ENCODE measurements at places on chromosomes 6 and 20.

- DNase-seq, result no peak
These were observed 508.1 kb upstream of the FLRT3 start for GRCh38 chr20:14845199-14846160.

DNA sequence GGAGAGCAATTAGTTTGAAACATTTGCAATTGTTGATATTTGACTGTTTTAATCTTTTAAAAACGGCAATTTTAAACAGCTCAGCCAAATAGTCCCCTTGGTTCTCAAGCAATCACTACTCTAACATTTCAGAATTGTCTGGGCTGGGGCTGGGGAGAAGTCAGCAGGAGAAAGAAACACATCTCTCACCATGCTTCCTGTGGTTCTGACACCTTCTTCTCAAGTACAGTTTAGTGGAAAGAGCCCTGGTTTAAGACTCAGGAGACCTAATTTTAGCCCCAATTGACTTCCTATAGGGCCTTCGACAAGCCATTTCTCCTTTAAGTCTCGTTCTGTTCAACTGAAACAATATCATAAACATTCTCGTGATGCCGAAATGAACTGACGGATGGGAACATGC lies 168.4 kb upstream of the CDYL start:
- DNase-seq, result no peak

DNA sequence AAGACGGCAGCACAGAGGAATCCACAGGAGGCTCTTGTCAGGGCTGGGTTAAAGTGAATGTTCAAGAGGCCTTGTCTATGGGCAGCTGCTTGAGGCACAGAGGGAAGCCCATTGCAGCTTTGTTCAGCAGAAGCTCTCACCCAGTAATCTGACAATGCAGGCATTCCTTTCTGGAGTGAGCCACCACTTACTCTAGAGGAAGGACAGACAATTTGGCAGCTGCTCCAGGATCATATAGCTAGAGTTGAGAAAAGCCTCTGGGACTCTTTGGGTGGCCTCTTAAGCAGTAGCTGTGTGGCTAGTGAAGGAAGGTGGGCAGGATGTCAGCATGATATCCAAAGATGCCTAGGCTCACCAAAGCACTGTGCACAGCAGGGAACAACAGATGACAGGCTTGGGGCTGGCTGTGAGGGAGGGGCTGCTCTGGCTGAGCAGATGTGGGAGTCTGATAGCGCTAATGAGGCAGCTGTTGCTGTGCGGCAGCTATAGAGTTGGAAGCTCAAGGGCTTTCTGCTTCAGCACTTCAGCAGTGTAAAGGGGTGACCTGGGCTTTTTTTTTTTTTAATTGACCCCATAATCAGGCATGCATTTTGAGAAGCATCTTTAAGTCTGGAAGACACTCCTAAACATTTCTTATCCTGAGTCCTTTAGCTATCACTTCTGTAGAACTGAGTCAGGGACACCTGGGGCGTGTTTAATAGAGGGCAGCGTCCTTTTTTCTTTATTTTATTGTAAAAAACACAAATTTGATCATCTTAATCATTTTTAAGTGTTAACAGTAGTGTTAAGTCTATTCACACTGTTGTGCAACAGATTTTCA lies 27.2 kb downstream of the CMTR1 start:
- DNase-seq, result no peak

- no peak for DNase-seq
These were observed 69.4 kb upstream of the NAA20 start for GRCh38 chr20:19947611-19948264.

DNA sequence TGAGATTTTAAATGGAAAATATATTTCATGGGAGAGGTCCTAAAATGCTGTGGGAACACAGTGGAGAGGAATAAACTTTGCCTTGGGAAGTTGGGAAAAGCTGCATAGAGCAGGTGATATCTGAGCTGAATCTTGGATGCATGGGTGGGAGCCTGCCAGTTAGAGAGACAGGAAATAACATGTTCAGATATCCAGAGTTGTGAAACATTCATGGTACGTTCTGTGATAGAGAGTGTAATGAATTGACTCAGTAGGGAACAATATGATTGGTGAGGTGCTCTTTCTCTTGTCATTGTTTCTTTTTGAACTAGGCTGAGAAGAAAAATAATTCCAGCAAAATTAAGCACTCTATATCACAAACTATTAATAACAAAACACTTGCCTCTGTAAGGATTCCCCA lies 72.8 kb downstream of the RPS12 start:
- DNase-seq, result no peak

- no peak for DNase-seq
These were observed 445.0 kb downstream of the HACE1 start for GRCh38 chr6:104414723-104415122.

GRCh38 chr20:24955045-24955444 lies 6.0 kb downstream of the CST7 start:
- no peak for DNase-seq

GRCh38 chr6:79440598-79440997 lies 96.6 kb downstream of the LCA5 start:
- DNase-seq, result no peak

- no peak for DNase-seq
These were observed 128.5 kb downstream of the MTHFD1L start for GRCh38 chr6:150994026-150994425.

GRCh38 chr20:3093861-3094361 lies 9.4 kb upstream of the AVP start:
- DNase-seq, result no peak

DNA sequence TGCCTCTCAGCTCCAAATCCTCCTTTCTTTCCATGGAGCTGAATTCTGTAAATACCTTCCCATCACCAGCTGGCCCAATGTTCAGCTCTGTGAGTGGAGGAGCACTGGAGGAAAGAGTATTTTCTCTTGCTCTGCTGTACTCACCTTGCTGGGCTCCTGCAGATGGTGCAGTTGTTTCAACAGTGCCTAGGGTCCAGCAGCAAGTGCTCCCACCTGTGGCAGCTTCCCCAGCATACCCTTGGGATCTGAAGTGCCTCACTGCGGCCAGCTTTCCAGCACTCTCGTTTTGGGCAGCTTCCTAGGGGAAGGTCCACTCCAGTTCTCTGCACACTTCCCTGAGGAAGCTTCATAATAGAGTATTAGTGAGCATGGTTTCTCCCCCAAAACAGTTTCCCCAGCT lies 170.9 kb downstream of the ARHGAP18 start:
- no peak for DNase-seq

- DNase-seq, result no peak
These were observed 208.4 kb downstream of the PREX1 start for GRCh38 chr20:48619126-48620101.
